ENCODE measurements at places on chromosomes 3 and 15. TPM values are rescaled to one million over a fixed set of nuclear protein-coding genes. Genes with fewer than 3 reads are reported as not detected.

The ATP13A4 gene
- 188 TPM for total RNA-seq

DNA sequence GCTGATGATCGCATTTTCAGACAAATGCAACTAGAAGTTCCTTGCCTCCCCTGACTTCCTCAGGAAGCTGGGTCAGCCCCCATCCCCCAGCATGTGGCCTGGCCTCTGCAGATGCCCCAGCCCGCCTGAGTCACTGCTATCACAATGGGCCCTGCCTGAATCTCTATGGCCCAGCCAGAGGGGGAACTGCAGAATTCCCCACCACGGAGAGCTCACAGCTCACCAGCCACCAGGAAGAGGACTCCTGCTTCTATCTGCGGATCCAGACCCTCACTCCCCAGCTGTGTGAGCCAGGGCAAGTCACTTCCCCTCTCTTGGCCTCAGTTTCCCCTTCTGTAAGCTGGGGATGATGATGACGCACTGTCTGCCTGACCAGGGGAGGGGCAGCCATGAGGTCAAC lies 6.9 kb downstream of the PLXND1 start:
- H3K36me3 ChIP-seq, result no peaks in the 10 kb centered on the region
- peak overlapping the region; percentile 10 for H3K4me3 ChIP-seq
- H3K27ac ChIP-seq, result peak overlapping the region; percentile 89

DNA sequence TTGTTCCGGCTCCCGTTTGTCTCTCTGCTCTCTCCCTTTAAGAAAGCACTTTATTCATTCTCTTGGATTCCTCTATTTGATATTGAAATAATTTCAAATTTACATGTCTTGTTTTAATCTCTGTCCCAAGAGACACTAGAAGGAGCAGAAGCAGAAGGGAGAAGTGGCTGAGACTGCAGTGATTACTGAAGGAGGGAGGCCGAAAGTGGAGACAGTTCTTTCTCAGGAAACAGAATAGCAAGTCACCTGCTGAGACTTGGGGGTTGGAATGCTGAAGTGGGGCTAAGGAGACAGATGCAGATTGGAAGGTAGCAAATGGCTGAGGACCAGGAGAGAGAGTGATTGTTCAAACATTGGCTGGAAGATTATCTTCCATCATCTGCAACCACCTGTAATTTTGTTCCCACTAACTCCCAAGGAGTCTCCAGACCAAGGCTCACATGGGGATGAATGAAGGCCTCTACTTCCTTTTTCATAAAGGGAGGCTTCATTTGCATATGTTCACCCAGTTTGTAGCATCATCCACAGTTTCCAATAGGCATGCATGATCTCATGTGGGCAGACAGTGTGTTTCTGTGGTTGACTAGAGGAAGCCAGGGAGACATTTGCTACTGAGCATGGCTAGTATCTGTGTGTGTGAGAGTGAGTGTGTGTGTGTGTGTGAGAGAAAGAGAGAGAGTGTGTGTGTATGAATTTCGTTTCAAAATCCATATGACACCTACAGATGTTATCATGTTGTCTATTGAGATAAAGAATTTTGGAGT lies 24.0 kb downstream of the LTF start:
- no peaks in the 10 kb centered on the region for H3K27me3 ChIP-seq
- H3K4me3 ChIP-seq, result no peak overlapping the region
- no peak for DNase-seq
- H3K36me3 ChIP-seq, result peaks cover 4% of the 10 kb centered on the region

GRCh38 chr3:16667633-16668032 lies 62.4 kb upstream of the DAZL start:
- no peak overlapping the region for H3K4me3 ChIP-seq
- no peaks in the 10 kb centered on the region for H3K36me3 ChIP-seq
- H3K27ac ChIP-seq, result no peak overlapping the region
- DNase-seq, result no peak
- H3K4me1 ChIP-seq, result no peaks in the 10 kb centered on the region
- H3K27me3 ChIP-seq, result no peaks in the 10 kb centered on the region

Measured in lower lobe of right lung (tissue), 2 donors.